ENCODE measurements at places on chromosomes 4 and X.
A peak's percentile ranks its signal among the peaks of the same experiment; 100 is the strongest.

DNA sequence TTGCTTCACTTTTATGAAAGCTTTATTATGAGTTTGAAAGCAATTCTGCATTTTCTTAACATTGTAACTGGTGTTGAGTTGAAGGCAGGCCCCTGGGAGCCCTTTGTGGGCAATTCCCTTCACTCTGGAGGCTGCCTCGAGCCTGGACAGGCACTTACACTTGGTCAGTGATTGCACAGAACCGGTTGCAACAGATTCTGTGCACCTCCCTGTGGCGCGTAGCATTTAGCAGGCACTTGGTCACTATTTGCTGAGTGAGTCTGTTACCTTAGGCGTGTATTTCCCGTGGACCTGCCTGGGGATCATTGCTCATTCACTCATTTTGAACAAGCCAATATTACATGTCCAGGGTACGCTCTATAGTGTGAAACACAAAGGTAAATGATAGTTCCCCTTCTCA lies 80.4 kb downstream of the PTTG2 start:
- no peak for DNase-seq

DNA sequence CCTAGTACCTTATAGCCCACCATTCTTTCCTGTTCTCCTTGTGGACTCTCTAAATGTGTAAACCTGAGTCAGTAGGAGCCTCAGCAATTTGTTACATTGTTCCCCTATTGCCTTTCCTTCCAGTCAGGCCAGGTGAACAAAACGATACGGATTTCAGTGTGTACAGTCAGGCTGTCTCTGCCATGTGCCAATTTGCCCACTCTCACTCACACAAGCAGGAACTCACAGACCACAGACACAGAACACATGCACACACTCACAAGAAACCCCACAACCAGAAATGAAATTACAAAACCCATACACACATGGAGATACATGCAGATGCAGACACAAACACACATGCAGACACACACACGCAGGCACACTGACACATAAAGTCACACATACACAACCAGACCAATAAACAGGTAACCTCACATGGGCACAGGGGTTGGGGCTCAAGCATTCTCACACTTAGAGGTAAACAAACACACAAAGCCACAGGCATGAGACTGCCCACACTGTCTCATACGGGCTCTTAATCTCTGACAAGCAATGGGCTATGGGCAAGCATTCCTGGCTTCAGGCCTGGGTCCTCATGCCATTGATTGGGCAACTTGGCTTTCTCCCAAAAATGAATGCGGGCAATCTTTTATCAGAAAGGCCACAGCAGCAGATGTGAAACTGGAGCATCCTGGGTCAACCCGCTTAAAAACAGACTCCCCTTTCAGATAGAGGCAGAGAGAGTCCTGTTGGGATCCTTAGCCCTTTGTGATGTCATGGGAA lies 68.7 kb downstream of the NBDY start:
- DNase-seq = no peak

DNA sequence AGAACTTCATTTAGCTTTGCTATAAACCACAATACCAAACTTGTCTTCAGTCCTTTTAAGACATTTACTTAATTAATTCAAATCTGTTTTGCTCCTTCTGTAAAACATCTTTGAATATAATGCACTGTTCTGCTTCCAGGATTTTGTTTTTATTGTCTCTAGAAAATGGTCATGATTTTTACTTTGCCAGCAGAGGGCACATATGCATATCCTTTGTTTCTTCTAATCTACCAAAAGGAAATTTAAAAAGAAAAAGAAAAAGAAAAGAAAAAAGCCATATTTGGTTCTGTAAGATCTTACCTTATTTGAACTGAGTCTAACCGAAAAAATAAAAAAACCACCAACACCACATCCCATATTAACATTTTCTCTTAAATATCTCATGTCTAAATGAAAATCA lies 101.9 kb upstream of the CCSER1 start:
- no peak for DNase-seq

DNA sequence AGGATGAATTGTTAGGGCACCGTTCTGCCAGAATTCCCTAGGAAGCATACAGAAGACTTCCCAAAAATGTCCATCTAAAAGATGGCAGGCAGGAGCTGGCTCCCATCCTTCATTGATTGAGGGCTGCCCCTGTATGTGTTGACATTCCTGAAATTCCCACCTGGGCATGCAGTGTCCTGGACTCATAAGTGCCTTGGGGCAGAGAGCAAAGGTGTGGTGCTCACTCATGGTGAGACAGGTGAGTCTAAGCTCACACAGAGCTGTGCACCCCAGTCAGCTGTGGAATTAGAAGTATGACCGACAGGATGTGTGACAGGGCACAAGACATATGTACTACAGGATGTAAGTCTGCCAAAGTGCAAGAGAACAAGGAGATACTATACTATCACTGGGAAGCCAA lies 271.9 kb downstream of the MID1IP1 start:
- no peak for DNase-seq

- no peak for DNase-seq
Measured at GRCh38 chr4:64250488-64250887, 158.8 kb downstream of the TECRL start.

GRCh38 chr4:15158406-15159091 lies 156.3 kb downstream of the CPEB2 start:
- no peak for DNase-seq

GRCh38 chr4:28913466-28913865 lies 1806.7 kb upstream of the PCDH7 start:
- DNase-seq = no peak

- no peak for DNase-seq
Measured at GRCh38 chrX:150454083-150454482, 91.0 kb downstream of the MAMLD1 start.

DNA sequence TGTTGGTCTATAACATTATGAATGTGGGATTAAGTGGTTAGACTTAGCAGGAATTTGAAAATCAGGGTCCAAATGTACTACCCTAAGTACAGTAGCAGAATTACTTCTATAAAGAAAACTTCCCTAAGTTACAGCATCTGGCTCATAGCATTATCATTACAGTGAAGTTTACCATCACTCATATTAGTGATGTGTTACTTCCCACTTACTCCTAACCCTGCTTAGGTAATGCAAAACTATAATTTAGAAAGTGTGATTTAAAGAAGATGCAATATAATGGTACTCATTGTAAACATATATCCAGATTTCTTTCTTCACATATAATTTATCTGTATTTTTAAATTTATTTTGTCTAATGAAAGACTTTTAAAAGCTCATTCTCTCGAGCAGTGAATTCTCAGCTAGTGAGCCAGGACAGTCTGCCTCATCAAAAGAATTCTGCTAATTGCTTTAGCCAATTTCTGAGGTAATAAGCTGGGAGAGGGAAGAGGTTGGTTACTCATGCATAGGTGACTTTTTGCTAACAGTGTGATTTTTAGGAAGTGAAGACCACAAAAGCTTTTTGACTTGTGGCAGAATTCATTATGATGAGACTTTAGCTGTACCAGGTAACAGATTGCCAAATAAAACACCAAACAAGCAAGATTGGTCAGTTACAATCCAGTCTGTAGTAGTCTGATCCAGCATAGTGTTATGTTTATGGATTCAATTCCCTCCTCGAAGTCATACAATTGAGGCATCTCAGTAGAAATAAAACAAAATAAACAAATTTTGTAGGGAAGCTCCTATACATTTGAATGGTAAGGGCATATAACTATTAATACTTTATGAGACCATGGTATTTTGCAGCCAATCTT lies 21.0 kb downstream of the PLS3 start:
- DNase-seq = no peak

- DNase-seq = no peak
Measured at GRCh38 chr4:38222892-38223291, 262.7 kb downstream of the PTTG2 start.

- DNase-seq = no peak
Measured at GRCh38 chr4:122218762-122219161, 66.6 kb downstream of the BLTP1 start.

GRCh38 chr4:155487210-155487609 lies 110.4 kb upstream of the MAP9 start:
- DNase-seq = no peak

DNA sequence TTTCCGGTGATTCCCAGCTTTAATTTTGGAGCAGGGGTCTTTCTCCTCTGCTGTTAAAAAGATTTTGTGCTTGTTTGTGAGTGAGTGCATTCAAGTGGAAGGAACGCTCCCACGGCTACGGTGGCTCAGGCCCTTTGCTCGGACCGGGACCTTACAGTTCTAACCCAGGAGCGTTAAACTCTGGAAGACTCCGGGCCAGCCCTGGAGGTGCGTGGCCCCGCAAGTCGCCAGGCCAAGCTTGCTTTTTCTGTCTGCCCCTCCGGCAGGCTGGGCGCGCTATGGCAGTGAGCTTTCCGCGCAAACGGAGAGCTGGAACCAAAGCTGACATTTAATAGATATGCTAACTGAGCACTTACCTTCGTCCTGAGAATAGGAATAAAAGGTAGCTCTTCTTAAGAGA lies 18.3 kb upstream of the PITX2 start:
- DNase-seq = no peak

DNA sequence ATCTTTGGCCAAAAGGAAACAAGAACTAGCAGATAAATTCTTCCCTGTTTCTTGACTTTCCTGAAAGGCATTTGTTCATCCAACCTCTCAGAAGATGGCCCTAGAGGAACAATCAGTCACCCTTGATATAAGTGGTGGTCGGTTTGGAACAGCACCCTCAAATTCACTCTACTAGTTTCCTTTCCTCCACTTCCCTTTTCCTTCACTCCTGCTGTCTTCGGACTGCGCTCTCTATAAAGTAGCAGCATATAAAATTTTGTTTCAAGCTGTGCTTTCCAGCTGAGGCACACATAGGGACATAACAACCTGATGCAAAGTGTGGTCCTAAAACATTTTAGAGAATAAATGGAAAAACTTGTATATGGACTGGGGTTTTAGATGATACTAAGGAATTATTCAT lies 29.0 kb upstream of the MOB1B start:
- DNase-seq = no peak

DNA sequence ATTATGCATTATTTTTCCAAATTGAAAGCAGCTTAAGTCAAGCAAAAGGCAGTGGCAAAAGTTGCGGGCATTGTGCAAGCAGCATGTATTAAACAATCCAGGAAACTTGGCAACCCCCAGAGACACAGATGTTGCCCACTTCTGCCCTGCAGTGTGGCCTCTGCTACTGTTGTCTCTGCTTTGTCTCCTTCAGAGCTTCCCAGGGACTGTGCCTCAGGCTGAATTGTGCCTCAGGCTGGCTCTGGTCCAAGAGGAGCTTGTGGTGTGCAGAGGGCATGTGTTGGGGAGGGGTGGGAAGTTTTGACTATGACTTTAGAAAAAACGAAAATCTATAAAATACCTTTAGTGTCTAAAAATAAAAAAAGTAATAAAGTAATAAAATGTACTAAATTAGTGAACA lies 201.4 kb downstream of the CCSER1 start:
- peak; percentile 1 for DNase-seq

DNA sequence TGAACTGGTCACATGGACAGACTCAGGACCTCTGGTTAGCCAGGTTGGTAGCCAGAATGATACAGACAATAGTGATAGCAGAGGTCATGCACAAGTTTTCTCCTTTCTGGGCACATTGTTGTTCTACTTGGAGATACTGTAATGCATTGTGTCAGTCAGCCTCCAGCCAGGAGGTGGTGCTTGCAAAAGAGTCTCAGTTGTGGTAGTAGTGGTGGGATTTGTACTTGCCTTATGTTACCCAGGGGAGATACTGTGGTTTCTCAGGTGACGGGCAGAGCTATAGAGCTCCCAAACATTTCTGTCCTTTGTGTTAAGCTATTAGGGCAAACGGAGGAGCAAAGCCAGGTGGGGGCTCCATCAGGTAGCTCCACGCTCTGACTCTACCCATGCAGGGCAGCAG lies 190.5 kb downstream of the STPG2 start:
- DNase-seq = no peak

DNA sequence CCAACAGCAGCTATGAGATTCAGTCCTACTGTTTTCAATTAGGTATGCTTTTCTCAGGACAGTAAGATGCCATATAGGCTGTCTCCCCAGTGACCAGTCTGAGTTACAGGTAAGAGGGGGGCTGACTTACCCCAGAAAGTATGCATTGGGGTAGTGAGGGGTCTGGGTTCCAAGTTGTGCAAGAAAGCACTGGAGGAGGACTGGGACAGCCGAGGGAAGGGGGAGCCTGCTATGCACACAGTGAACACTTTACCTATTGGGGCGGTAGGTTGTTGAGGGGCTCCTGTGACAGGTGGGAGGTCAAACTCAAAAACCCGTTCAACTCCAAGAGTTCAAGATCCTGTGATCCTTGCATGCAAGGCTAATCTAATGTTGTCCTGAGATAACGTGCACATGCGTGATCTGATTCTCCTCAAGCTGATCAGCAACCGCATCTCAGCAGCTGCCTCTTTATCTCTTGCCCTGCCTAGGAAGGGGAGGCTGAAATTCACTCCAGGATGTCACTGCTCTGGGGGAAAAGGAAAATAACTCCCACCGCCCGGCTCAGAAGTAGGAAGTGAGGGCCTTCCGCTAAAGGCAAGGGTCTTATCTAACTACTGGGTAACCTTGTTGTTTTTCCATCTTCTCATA lies 108.8 kb upstream of the KIT start:
- no peak for DNase-seq

GRCh38 chr4:41644288-41644914 lies 104.1 kb downstream of the PHOX2B start:
- DNase-seq = no peak

- no peak for DNase-seq
Measured at GRCh38 chrX:83508006-83508405, at the start of gene POU3F4. Gene POU3F4 (plus strand): TSS chrX:83508290. CDS start chrX:83508325, 35 bp downstream.

GRCh38 chr4:41475402-41475801 lies 62.6 kb upstream of the LIMCH1 start:
- DNase-seq = no peak

- DNase-seq = no peak
Measured at GRCh38 chr4:51932261-51932660, 87.9 kb downstream of the LRRC66 start.

- DNase-seq = no peak
Measured at GRCh38 chrX:49842621-49843020, 13.5 kb downstream of the PAGE4 start.

DNA sequence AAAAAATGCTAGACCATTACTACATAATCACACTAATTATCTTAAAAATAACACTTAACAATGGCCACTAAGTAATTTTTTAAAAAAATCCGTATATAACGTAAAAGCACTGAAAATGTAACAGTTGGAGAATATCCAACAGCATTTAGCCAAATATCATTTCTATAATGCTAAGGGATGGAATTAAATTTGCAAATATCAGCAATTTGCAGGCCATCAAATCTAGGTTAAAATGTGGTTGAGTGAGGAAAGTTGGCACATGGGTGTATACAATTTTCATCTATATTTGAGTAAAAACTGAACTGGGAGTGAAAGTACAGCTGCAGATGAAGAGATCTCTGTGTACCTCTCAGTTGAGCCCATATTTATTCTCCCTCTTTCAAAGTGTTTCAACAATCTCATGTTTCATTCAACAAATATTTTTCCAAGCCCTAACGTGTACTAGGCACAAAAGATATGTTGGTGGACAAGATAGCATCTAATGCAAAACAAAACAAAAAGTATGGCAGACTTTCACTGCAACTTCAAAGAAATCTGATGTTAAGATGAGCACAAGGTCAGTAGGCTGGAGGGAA lies 63.0 kb downstream of the MBNL3 start:
- DNase-seq = no peak

All from NCI-H1436 treated with DMSO at 0.1 percent for 48 hours (cell line).